ENCODE measurements at places on chromosomes 6 and 20.

- DNase-seq, result no peak
These were observed 126.8 kb downstream of the IPCEF1 start for GRCh38 chr6:154229786-154230185.

- no peak for DNase-seq
These were observed 82.2 kb downstream of the SOD2 start for GRCh38 chr6:159610881-159611280.

- no peak for DNase-seq
These were observed 153.4 kb upstream of the SALL4 start for GRCh38 chr20:51955756-51956155.

DNA sequence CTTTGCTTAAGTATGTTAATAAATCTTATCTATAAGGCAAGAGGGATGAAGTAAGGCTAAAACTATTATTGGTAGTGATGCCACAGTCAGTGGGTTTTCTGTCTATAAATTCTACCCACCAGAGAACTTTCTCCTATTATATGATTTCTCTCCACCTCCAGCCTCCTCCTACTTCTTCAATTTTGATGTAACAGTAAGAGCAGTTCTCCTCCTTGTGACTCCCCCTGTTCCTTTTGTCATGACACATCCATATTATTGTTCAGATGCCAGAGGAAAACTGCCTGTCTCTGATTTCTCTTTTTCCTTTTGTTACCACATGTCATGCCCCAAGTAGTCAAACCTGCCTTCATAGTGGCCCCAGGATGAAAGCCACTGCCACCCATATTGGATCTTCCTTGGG lies 9.1 kb upstream of the RCAN2 start:
- DNase-seq, result no peak
